Stimulated activated CD4-positive, alpha-beta T cell treated with anti-CD3 and anti-CD28 coated beads, Interleukin-4, amount 100 ng/mL, for 48 hours (primary cell): ENCODE measurements at places on chromosomes 13 and 19.

GRCh38 chr19:51407511-51408131 is 9.8 kb downstream of the SIGLEC10 start:
- DNase-seq = no peak

DNA sequence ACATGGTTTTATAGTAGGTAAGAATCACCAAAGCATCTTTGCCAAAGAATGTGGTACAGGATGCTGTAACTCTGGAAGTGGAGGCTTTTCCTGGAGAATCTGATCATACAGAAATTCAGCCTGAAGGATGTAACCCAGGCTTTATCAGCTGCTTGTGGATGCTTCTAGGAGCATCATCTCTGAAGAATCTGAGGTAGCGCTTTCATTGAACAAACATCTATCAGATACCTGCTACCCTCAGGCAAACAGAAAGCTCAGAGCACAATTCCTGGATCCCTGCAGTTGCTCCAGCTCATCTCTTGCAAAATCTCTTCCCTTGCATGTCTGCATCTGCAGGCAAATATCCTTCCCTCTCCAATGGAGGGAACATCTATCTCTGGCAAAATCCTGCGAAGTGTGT is 9.3 kb downstream of the FAM124A start:
- no peak for DNase-seq

DNA sequence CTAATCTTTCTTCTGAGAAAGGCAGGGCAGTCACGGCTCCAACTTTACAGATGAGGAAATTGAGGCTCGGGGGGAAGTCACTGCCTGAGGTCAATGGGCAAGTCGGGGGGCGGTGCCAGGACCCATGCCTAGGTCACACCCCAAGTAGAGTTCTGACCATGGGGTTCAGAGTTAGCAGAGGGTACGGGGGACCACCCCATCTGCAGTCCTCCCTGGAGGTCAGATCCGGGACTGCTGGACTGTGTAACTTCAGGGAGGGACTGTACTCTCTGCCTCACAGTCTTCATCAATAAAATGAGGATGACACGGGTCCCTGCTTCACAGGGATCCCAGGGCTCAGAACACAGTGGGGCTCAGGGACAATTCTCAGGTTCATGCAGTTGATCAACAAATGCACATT is 7.7 kb downstream of the SLC5A5 start:
- no peak for DNase-seq

DNA sequence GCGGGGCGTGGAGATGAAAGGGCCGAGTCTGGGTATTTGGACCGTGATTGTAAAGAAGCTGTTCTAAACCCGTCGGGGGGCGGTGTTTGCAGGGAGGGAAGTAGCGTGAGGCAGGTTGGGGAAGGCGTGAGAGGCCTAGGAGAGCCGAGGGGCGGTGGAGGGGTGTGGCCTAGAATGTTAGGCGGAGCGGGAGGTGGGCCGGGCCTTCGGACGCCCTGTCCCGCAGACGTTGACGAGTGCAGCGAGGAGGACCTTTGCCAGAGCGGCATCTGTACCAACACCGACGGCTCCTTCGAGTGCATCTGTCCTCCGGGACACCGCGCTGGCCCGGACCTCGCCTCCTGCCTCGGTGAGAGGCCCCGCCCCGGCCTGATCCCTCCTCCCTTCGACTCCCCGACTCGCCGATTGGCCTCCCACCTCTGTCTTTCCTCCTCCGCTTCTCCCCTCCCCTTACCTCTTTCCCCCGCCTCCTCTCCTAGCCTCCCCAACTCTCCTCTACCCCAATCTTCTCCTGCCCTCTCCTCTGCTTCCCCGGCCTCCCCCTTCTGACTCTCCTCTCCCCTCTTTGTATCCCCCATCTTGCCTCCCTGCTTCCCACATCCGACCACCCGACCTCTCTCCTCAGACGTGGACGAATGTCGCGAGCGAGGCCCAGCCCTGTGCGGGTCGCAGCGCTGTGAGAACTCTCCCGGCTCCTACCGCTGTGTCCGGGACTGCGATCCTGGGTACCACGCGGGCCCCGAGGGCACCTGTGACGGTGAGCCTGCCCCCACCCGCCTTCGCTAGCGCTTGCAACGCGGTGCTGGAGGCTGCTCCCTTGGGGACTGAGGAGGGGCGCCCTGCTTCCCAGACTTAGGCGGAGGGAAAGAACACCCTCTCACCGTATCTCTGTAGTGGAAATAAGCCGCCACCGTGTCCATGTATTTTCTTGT is 12.8 kb downstream of the LTBP4 start:
- DNase-seq = peak; percentile 86

GRCh38 chr13:110127986-110128511 is 178.9 kb downstream of the COL4A1 start:
- no peak for DNase-seq

DNA sequence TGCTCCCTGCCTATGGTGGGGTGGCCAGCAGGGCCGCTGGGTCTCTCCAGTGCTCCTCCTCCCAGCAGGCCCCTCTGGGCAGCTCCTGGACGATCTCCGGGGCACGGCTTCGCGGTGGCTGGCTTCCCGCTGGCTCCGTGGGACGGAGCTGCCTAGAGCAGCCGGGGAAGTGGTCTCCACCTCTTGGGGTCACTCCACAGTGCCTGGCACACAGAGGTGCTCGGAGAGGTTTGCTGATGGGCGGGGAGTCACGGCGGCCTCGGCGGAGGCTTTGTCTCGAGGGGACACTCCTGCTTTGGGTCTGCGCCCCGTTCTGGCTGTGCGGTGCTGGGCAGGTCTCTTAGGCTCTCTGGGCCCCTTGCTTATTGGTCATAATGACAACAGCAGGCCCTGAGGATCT is 9.9 kb upstream of the CACTIN start:
- DNase-seq = no peak

- no peak for DNase-seq
These were observed 2104.9 kb downstream of the PCDH9 start for GRCh38 chr13:65125236-65125635.

DNA sequence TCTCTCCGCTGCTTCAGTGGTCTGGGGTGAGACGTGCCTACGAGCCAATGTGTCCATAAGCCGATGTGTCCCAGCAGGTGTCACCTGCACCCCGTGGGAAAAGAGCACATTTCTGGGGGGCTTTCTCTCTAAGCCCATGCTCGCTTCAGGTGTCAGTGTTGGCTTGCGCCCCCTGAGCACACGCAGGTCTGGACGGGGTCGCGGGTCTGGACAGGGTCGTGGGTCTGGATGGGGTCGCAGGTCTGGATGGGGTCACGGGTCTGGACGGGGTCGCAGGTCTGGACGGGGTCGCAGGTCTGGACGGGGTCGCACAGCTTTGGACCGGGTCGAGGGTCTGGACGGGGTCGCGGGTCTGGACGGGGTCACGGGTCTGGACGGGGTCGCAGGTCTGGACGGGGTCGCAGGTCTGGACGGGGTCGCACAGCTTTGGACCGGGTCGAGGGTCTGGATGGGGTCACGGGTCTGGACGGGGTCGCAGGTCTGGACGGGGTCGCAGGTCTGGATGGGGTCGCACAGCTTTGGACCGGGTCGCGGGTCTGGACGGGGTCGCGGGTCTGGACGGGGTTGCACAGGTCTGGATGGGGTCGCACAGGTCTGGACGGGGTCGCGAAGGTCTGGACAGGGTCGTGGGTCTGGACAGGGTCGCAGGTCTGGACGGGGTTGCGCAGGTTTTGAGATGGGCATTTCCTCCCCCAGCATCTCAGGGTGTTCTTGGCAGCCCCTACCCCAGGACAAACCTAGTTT is 24.5 kb upstream of the TFDP1 start:
- DNase-seq = no peak

GRCh38 chr19:28469544-28469943 is 743.4 kb downstream of the UQCRFS1 start:
- DNase-seq = no peak

- no peak for DNase-seq
These were observed 59.2 kb upstream of the MYCBP2 start for GRCh38 chr13:77386046-77386445.

DNA sequence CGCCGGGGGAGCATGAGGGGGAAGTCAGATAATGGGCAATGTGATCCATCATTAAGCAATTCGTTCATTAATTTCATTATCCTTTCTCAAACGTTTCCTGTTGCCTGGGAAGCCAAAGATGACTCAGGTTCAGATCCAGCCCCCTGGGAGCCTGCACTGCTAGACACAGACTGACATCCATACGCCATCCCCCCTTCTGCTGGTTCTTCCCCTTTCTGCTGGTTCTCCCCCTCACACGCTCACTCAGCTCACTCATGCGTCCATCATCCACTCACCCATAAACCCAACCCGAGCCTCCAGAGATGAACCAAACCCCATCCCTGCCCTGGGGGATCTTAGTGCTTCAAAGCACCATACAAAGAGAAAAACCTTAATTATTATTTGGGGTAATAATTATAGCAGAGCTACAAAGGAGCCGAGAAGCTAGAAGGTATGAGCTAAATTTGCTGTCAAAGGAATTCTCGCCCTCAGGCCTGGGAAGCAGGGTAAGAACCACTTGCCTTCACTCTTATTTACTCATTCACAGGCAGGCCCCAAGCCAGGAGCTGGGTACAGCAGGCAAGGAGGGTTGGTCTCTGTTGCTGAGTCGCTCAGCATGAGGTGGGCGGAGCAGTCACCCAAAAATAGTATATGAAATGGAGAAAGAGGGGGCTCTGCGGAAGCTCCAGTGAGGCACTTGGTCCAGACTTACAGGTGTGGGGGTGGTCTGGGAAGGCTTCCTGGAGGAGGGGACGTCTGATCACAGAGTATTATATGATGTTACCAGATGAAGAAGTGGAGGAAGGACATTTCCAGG is 7.0 kb upstream of the ZNF444 start:
- DNase-seq = no peak

DNA sequence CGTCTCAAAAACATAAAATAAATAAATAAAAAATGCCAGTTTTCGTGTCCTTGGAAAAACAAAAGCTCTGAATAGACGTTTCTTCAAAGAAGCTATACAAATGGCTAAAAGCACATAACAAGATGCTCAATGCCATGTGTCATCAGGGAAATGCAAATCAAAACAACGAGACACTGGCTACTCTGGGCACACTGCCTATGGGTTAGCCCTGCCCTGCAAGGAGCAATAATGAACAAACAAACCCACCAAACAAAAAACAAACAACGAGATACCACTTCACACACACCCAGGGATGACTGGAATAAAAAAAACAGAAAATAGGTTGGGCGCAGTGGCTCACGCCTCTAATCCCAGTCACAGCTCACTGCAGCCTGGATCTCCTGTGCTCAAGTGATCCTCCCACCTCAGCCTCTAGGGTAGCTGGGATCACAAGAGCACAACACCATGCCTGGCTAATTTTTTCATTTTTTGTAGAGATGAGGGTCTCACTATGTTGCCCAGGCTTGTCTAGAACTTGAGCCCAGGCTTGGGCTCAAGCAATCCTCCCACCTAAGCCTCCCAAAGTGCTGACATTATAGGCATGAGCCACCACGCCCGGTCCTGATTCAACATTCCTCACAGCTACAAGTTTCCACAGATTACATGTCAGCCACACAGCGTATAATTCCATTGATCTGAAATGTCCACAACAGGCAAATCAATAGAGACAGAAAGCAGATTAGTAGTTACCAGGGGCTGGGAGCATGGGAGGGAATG is 15.5 kb upstream of the ISYNA1 start:
- no peak for DNase-seq
